ENCODE measurements at places on chromosomes 1 and 21.

- DNase-seq = no peak
These were observed 218.7 kb upstream of the FGGY start for GRCh38 chr1:59078070-59078800.

- DNase-seq = no peak
These were observed 38.0 kb downstream of the ERG start for GRCh38 chr21:38460171-38460742.

DNA sequence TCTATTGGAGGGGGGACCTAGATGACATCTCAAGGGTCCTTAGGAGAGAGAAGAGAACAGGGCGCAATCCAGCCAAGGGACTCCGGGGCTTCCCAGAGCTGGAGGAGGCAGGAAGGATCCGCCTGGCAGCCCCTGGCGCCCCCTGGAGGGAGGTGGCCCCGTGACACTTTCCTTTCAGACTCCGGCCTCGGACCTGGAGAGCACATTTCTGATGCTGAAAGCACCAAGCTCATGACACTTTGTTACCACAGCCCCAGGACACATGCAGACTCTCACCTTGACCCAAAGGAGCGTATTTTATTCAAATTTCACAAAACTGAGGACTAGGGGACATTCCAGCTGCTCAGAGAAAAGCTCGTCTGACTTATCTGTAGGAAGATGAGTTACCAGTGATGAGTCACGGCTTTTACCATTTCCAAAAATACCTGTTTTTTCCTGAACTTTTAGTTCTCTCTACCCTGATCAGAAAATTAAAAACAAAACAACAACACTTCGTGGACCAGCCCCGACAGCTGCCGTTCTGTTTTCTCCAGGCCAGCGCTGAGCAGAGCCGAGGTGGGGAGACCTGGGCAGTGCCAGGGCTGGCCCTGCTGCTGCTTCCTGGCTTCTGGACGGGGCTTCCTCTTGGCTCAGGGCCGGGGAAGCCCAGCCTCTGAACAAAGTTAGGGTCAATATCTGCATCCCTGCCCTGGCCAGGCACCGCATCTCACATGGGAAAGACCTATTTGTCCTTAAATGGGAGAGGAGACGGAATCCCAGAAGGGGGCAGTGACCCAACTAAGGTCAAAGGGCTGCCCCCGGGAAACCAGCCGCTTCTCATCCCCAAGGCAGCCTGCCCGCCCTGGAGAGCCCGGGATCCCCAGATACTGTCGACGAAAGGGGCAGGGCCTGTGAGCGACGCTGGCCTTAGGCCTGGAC is 21.6 kb upstream of the POFUT2 start:
- no peak for DNase-seq

GRCh38 chr1:61081144-61081685 is 1.1 kb upstream of the NFIA start:
- no peak for DNase-seq

DNA sequence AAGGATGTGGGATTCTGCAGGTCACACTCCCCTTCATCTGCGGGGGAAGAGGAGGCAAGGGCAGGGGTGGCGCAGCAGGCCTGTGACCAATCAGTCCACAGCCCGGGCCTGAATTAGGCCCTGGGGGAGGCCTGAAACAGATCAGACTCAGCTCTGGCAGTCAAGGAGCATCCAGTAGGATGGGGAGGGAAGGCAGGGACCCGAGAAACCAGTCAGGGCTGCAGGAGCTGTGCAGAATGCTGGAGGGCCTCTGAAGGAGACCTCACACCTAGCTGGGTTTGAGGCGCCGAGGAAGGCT is 12.7 kb downstream of the TNNT2 start:
- no peak for DNase-seq

- DNase-seq = no peak
These were observed 85.6 kb downstream of the NKAIN1 start for GRCh38 chr1:31154000-31154631.

- DNase-seq = no peak
These were observed 648.9 kb downstream of the SMYD3 start for GRCh38 chr1:245858022-245858721.

DNA sequence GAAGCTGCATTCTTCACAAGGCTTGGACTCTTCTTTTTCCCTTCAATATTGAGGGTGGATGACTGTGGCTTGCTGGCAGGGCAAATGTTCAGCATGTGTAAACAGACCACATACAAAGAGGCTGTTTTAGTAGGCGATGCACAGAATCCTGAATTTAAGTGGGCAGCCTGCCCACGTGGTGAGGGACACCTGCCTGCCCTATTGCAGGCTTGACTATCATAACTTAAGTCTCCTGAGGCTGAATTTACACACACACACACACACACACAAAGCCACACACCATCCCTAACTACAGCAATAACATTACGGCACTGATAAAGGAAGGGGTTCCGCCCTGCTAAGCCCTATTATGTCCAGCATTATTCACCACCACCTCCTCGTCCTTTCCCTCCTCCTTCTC is 15.9 kb downstream of the SYT2 start:
- no peak for DNase-seq

- no peak for DNase-seq
These were observed 42.1 kb downstream of the UBE2U start for GRCh38 chr1:64245495-64245894.

DNA sequence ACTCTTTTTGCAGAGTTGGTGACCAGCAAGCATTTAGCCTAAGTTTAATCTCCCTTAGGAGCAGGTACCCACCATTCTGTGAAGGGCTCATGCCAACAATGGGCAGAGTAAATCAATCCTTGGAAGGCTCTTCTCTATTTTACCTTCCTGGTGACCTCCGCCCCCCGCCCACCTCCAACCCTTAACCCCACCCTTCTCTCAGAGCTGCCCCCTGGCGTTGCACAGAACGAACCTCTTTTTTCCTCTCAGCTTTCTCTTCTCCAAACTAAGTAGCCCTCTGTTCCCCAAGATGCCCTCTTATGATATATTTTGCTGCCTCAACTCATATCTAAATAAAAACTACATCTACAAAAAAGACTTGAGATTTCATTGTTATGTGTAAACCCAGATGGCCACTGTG is 186.8 kb downstream of the SEC16B start:
- no peak for DNase-seq

GRCh38 chr1:39372105-39372504 is 119.3 kb upstream of the BMP8A start:
- DNase-seq = no peak

DNA sequence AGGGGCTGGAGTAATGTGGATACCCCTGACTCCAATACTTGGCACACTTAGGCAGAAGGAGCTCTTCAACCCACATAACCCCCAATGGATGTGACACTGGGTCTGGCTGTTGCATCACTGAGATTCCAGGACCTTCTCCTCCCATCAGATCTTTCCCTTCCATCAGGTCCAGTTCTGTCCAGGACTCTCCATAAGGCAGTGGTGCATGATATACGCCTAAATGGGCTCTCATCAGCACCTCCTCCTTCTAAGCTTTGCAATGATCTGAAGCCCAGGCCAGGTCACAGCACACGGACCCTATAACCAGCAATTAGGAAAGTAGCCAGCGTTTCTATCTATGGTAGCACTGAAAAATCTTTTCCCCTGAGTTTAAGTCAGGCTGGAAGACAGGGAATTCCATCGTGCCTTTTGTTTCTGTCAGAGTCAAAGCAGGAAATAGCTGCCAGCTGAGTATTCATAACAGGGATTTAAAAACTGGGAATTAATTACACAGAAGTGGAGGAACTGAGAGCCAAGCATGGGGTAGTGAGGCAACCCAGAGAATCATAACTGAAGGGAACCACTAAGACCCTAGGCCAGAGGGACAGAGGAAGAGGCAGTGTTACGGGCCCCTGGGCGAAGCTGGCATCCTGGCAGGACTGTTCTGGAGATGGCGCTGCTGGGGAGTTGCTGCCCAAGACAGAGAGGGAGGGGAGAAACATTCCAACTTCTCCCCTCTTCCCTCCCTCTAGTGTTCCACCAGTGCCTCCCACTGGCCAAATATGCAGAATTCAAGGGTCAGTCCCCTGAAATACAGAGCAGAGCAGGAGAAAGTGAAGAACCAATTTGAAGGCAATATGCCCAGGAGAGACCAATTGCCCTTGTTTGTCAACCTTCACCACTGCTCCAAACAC is 37.5 kb upstream of the HOOK1 start:
- DNase-seq = no peak

DNA sequence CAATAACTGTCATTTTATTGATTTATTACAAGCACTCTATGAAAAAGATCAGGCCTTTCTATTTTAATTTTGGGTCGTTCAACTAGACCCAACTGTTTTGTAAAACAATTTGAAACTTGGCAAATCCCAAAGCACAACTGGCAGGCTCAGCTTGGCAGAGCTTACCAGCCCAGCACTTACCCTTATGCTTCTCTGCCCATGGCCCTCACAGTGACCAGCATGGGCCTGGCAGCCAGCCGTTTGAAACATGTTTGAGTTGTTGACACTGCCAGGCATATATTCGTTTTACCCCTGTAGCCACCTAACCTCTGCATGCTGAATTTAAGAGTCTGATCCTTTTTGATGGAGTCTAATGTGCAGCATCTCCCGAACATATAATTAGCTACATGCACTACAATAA is 796.7 kb upstream of the ADGRL2 start:
- no peak for DNase-seq

DNA sequence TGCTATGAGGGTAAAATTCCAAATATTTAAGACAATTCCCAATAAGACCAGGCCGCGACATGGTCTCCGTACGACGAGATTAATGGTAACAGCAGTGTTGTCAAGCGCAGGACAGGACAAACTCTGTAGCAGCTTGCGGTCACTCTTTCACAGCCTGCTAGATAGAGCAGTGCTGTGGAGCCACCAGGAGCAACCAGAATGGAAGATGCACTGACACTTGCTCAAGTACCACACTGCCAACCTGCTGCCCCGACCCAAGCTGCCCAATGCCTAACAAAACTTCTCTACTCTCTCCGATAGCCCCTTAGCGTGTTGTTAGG is 636 bp downstream of the WARS2 start:
- DNase-seq = no peak

DNA sequence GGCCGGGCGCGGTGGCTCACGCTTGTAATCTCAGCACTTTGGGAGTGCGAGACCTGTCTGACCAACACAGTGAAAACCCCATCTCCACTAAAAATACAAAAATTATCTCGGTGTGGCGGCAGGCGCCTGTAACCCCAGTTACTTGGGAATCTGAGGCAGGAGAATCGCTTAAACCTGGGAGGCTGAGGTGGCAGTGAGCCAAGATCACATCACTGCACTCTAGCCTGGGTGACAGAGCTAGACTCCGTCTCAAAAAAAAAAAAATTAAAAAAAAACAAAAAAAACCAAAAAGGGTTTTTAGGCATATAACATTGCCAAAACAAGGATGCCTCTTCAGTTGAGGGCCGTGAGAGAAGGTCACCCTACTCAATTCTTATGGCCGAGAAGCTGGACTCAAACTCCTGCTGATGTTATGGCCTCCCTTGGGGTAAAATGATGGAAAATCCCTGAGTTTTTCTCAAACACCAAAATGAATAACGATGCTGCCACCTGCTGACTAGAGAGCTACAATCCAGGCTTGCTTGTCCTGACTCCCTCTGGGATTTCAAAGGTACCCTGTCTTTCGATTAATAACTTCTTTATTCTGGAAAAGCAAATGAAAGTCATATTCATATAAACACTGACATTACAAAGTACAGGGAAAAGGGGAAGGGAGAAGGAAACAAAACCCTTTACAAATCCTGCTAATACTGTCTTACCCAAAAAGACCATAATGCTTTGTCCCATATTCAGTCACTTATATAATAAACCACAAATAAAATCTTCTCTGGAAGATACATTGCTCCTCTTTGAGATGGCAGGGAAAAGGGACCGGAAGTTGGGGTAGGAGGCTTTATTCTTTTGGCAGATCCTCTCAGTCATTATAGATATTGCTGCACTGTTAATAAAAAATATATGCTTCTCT is 10.7 kb downstream of the RAB42 start:
- peak; percentile 71 for DNase-seq

- DNase-seq = no peak
These were observed 61.1 kb downstream of the SSBP3 start for GRCh38 chr1:54345116-54345515.

DNA sequence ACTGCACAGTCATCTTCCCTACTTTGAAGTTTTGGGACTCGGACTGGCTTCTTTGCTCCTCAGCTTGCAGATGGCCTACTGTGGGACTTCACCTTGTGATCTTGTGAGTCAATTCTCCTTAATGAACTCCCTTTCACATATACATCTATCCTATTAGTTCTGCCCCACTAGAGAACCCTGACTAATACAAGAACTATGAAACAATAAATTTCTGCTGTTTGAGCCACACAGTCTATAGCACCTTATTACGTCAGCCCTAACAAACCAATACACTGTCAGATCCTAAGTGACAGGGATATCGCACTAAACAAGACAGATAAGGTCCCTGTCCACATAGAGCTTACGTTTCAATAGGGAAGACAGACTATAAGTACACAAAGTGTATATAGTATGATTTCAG is 120.1 kb downstream of the PLPP3 start:
- DNase-seq = no peak

Data from AML-193 (cell line).